ENCODE measurements at places on chromosomes 3 and 15.

DNA sequence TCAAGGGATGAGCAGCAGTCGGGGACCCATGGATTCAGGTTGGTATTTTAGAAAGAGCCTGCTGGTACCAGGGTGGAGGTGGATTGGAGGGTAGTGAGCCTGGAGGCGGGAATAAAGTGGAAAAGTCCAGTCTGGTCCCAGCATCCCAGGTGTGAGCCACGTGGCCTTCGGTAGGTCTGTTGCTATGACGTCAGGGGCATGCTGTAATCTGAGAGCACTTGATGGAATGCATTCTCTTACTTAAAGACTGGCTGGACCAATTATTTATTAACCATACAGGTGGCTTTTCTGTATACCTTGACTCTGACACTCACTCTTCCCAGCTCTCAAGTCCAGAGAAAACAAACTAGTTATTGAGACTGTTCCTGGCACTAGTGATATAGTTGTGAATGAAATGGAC, 389.9 kb upstream of the RGMA start:
- H3K27me3 ChIP-seq = no peaks in the 10 kb centered on the region
- H3K27ac ChIP-seq = no peak overlapping the region
- no peaks in the 10 kb centered on the region for H3K36me3 ChIP-seq
- no peak for DNase-seq
- no peaks in the 10 kb centered on the region for H3K4me1 ChIP-seq

- no peak overlapping the region for H3K4me3 ChIP-seq
- no peak for DNase-seq
- no peaks in the 10 kb centered on the region for H3K36me3 ChIP-seq
- H3K4me1 ChIP-seq = no peaks in the 10 kb centered on the region
- H3K27me3 ChIP-seq = no peaks in the 10 kb centered on the region
These were observed 388.2 kb upstream of the AGTR1 start for GRCh38 chr3:148309390-148310035.

- H3K4me1 ChIP-seq = no peaks in the 10 kb centered on the region
- no peak overlapping the region for H3K4me3 ChIP-seq
- H3K27ac ChIP-seq = no peak overlapping the region
- peaks cover 4% of the 10 kb centered on the region for H3K36me3 ChIP-seq
- no peaks in the 10 kb centered on the region for H3K27me3 ChIP-seq
These were observed 54.3 kb downstream of the GPD1L start for GRCh38 chr3:32160706-32161214.

- H3K27me3 ChIP-seq = no peaks in the 10 kb centered on the region
- H3K27ac ChIP-seq = no peak overlapping the region
- no peaks in the 10 kb centered on the region for H3K4me1 ChIP-seq
- no peak for DNase-seq
These were observed 68.9 kb downstream of the NIPA2 start for GRCh38 chr15:22907161-22907950.

DNA sequence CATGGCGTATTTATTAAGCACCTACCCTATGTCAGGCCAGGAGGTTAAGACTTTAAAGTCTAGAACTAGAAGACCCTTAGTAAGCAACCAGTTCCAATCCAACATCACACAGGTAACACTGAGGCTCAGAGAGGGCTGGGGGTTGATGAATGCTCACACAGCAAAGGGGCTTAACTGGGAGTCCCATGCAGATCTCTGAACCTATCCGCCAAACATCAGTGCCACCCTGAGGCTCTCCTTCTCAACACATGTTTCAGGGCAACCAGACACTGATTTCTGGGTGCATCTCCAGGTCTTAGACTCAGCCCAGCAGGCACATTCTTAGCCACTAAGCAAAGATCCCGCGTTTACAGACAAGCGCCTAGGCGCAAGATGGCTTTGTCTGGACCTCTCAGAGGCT, 92.0 kb upstream of the SLC6A11 start:
- no peaks in the 10 kb centered on the region for H3K27me3 ChIP-seq
- H3K27ac ChIP-seq = no peak overlapping the region
- no peaks in the 10 kb centered on the region for H3K36me3 ChIP-seq
- H3K4me1 ChIP-seq = no peaks in the 10 kb centered on the region
- no peak overlapping the region for H3K4me3 ChIP-seq
- DNase-seq = no peak

GRCh38 chr15:49115062-49115461, 40.3 kb downstream of the COPS2 start:
- H3K27me3 ChIP-seq = no peaks in the 10 kb centered on the region
- no peak overlapping the region for H3K4me3 ChIP-seq
- H3K4me1 ChIP-seq = no peaks in the 10 kb centered on the region
- H3K27ac ChIP-seq = no peak overlapping the region

- H3K27me3 ChIP-seq = no peaks in the 10 kb centered on the region
- H3K36me3 ChIP-seq = no peaks in the 10 kb centered on the region
- DNase-seq = no peak
- H3K4me3 ChIP-seq = no peak overlapping the region
These were observed 138.9 kb upstream of the RORA start for GRCh38 chr15:61367953-61368352.

DNA sequence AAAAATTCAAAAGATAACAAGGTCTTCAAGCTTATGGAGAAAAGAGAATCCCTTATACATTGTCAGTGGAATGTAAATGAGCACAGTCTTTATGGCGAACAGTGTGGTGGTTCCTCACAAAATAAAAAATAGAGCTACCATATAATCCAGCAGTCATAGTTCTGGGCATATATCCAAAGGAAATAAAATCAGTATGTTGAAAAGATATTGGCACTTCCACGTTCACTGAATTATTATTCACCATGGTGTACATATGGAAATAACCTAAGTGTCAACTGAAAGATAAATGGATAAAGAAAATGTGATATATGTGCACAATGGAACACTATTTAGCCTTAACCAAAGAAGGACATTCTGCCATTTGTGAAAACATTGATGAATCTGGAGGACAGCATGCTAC, 1161.2 kb downstream of the ROBO2 start:
- no peak overlapping the region for H3K27ac ChIP-seq
- H3K36me3 ChIP-seq = no peaks in the 10 kb centered on the region
- H3K27me3 ChIP-seq = no peaks in the 10 kb centered on the region
- no peak overlapping the region for H3K4me3 ChIP-seq
- DNase-seq = no peak
- no peaks in the 10 kb centered on the region for H3K4me1 ChIP-seq

DNA sequence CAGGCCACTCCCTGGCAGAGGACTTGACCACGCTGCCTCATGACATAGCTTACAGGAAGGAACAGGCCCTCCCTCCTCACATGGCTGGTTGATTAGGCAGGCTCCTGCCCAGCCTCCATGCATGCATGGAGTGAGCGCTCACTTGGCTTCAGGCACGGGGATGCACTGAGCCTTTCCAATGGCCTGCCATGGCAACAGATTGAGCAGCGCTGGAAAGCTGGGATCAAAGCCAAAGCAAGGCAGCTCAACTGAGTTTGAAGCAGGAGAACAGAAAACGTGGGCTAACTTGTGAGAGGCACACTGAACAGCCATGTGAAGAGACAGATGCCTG, 5.9 kb upstream of the GRAMD2A start:
- H3K27ac ChIP-seq = peak overlapping the region; percentile 91
- no peak overlapping the region for H3K4me3 ChIP-seq
- no peaks in the 10 kb centered on the region for H3K27me3 ChIP-seq
- DNase-seq = peak; percentile 64
- peaks cover 98% of the 10 kb centered on the region for H3K36me3 ChIP-seq

DNA sequence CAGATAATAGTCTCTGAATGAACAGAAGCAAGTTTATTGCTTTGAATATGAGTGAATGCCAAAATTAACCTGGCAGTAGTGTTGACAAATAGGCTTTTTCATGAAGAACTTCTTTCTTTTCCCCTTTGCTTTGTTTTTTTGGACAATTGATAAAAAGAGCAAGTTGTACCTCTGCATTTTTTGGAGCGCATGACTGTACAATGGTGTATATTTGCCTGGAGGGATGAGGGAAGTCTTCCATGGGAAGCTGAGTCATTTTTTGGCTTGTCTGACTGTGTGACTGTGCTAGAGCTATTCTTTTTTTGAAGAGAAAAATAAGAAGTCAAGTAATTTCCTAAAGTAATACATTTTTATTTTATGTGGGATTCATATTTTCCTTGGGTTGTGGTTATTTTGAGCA, 186.9 kb downstream of the KLHL25 start:
- no peaks in the 10 kb centered on the region for H3K27me3 ChIP-seq
- H3K27ac ChIP-seq = peak overlapping the region; percentile 73
- no peak for DNase-seq
- no peak overlapping the region for H3K4me3 ChIP-seq
- H3K4me1 ChIP-seq = peaks cover 54% of the 10 kb centered on the region
- H3K36me3 ChIP-seq = no peaks in the 10 kb centered on the region

- H3K4me3 ChIP-seq = no peak overlapping the region
- no peak overlapping the region for H3K27ac ChIP-seq
- peak; percentile 35 for DNase-seq
- no peaks in the 10 kb centered on the region for H3K27me3 ChIP-seq
- H3K36me3 ChIP-seq = no peaks in the 10 kb centered on the region
These were observed 18.1 kb upstream of the DOCK3 start for GRCh38 chr3:50656417-50657195.

DNA sequence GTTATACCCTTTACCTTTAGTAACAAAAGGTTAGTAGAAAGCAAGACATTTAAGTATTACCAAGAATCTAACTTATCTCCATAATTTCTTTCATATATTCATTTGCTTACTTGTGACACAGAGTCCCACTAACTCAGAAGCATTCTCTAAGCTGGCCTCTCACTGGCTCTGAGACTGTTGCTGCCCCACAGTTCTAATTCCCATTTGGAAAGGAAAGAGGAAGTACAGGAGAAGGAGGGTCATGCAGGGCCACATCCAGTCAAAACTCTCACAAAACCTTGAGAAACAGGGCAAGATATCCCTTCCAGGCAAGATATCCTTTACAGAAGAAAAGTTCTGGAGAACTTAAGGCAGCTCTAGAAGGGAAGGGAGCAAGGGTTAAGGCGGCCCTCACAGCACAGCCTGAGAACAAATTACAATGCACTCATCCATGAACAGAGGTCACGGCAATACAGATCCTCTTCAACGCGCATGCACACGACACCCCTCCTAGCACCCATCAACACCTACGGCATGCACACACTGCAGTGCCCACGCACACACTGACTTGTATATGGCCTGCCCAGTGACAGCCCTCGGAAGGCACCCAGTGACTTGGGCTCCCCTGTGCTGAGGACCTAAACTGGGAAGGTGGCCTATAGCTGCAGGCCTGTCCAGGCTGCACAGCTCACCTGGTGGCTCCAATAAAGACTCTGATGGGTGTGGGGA, 13.0 kb upstream of the MYO5C start:
- no peak for DNase-seq
- H3K4me3 ChIP-seq = no peak overlapping the region
- H3K36me3 ChIP-seq = peaks cover 33% of the 10 kb centered on the region
- no peaks in the 10 kb centered on the region for H3K27me3 ChIP-seq
- H3K4me1 ChIP-seq = no peaks in the 10 kb centered on the region

DNA sequence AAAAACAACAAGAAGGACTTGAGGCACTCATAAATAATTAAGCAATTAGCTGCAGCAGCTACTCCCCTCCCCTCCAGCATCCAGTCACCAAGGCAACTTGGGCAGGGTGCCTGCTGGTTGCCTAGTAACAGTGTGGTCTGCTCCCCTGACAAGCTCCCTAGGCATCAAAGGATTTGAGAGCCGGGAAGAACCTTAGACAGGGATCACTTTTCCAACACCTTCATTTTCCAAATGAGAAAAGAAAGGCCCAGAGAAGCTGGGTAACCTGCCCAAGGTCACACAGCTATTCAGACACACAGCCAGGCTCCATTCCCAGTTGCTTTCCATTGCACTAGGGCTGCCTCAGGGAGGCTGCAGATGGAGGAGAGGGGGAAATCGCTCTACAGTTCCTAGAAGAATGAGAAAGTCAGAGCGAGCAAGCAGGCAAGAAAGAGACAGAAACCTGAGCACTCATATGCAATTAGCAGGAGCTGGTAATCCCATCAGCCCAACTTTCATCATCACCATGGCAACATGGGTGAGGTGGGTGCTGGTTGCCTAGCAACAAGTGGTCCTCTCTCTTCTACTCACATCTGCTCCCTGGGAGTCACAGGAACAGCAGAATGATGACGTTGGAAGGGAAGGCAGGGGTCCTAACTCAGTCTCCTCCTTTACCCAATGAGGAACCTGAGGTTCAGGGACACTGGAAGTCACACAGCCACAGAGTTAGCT, 3.6 kb upstream of the EIF4E3 start:
- peaks cover 11% of the 10 kb centered on the region for H3K4me1 ChIP-seq
- H3K27ac ChIP-seq = no peak overlapping the region
- H3K4me3 ChIP-seq = no peak overlapping the region
- no peaks in the 10 kb centered on the region for H3K27me3 ChIP-seq

DNA sequence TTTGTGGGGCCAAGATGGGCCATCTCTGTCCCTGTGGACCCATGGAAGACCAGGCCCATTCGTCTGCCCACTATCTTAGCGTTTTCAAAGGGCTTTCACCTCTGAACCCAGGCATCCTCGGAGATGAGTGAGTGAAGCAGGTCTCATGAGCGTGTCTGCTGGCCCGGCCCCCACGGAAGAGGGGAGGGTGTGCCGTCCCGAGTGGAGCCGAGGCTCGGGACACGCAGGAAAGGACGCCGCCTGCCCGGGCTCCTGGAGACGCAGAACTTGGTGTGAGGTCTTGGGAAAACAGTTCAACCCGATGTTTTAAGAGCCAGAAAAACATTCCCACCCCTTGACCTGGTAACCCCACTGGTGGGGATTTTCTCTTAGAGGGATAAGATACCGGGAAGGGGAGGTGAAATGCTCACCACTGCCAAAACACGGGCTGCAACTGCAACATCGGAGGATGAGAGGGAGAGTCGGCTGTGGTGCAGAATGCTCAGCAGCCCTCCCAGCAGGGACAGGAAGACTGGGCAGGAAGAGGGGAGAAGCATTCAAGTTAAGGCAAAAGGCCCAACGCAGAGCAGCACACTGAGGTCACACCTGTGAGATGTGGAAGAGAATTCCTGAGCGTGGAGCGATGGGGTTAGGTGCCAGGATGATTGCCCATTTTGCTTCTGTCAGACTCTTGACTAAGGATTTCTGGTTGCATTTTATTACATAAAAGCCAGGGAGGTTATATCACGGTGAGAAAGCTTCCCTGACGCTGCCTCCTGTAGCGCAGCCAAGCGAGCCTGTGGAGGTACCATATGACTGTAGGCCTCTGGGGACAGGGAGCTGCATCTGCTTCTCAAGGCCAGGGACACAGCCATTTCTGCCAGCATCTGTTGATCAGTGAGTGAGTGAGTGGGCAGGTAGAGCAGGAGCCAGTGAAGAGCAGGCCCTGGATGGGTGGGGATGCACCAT, 14.1 kb upstream of the STAB1 start:
- no peak for DNase-seq
- no peak overlapping the region for H3K4me3 ChIP-seq
- peaks cover 87% of the 10 kb centered on the region for H3K36me3 ChIP-seq
- no peak overlapping the region for H3K27ac ChIP-seq
- H3K27me3 ChIP-seq = no peaks in the 10 kb centered on the region

- no peaks in the 10 kb centered on the region for H3K36me3 ChIP-seq
- H3K27me3 ChIP-seq = no peaks in the 10 kb centered on the region
- DNase-seq = no peak
- no peak overlapping the region for H3K4me3 ChIP-seq
- no peak overlapping the region for H3K27ac ChIP-seq
These were observed 138.3 kb downstream of the PTPRG start for GRCh38 chr3:61699622-61700021.

GRCh38 chr3:4290272-4290893, 12.8 kb upstream of the SETMAR start:
- no peak overlapping the region for H3K27ac ChIP-seq
- H3K4me1 ChIP-seq = no peaks in the 10 kb centered on the region
- H3K4me3 ChIP-seq = no peak overlapping the region
- H3K36me3 ChIP-seq = no peaks in the 10 kb centered on the region
- no peak for DNase-seq
